ENCODE measurements at places on chromosomes 6 and 20. TPM values are rescaled to one million over a fixed set of nuclear protein-coding genes. Genes with fewer than 3 reads are reported as not detected.

DNA sequence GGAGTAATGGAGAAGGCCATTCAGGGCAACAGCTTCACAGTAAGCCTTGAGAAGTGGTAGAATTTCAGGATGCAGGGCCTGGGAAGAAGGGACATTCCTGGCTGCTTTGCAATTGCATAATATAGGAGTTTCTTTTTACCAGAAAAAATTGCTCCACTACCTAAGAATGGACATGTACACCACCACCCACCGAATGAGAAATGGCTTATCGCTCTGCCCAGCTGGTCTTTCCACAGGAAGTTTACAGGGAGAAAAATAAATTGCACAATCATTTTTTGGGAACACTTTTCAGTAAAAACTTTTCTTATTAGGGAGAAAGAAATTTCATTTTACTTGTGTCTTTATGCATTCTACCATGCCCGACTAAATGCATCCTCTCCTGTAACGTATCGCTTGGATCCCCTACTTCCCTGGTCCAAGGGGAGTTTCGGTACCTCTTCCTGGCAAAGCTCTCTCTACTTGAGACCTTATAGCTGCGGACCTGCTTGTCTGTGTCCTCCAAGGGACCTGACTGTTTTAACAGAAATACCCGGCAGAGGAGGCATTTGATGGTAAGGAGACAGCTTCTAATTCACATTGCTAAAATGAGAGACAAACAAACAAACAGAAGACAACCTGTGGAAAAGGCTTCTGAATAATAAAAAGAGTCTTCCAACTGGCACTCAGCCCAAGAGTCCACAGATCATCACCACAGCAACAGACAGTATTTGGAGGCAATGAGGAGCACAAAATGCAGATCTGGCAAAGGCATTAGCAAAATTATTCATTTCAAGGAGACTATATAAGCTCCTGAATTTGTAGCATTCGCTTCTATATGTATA, 54.2 kb downstream of the MAP3K5 start:
- no peaks in the 10 kb centered on the region for H3K36me3 ChIP-seq
- peaks cover 14% of the 10 kb centered on the region for H3K4me1 ChIP-seq
- peak overlapping the region; percentile 4 for H3K27ac ChIP-seq
- DNase-seq: no peak

- H3K36me3 ChIP-seq: no peaks in the 10 kb centered on the region
- H3K27ac ChIP-seq: no peak overlapping the region
- H3K4me1 ChIP-seq: peaks cover 25% of the 10 kb centered on the region
- no peak overlapping the region for H3K4me3 ChIP-seq
Observed at GRCh38 chr20:23145281-23145700, 59.2 kb upstream of the CD93 start.

- no peak overlapping the region for H3K27ac ChIP-seq
- H3K36me3 ChIP-seq: peaks cover 75% of the 10 kb centered on the region
- H3K4me1 ChIP-seq: peaks cover 36% of the 10 kb centered on the region
- no peak overlapping the region for H3K4me3 ChIP-seq
- no peak for DNase-seq
- H3K27me3 ChIP-seq: no peaks in the 10 kb centered on the region
Observed at GRCh38 chr20:34099675-34100074, 12.4 kb downstream of the EIF2S2 start.

DNA sequence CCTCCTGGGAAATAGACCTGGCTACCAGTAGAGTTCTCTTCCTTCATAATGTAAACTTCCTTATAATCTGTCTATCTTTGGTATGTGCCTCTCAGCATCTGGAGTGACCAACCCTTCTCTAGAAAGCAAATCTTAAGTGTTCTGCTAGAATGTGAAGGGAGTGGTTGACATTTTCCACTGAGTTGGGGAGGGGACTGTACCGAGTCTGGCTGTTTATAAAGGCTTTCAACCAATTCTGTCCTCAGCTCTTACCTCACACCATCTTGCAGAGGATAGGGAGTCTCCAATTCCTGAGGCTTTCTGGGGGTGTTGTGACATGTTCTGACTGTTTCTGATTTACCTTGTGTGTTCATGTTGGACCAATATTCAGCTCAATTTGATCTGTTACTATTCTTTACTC, 39.6 kb downstream of the FAM217A start:
- H3K4me3 ChIP-seq: no peak overlapping the region
- no peak for DNase-seq
- peaks cover 58% of the 10 kb centered on the region for H3K36me3 ChIP-seq
- H3K27me3 ChIP-seq: no peaks in the 10 kb centered on the region
- peak overlapping the region; percentile 46 for H3K27ac ChIP-seq

- no peaks in the 10 kb centered on the region for H3K27me3 ChIP-seq
- H3K4me1 ChIP-seq: no peaks in the 10 kb centered on the region
- no peaks in the 10 kb centered on the region for H3K36me3 ChIP-seq
- H3K4me3 ChIP-seq: no peak overlapping the region
- DNase-seq: no peak
Observed at GRCh38 chr6:89508755-89509563, 76.0 kb downstream of the ANKRD6 start.

- no peak for DNase-seq
- H3K36me3 ChIP-seq: no peaks in the 10 kb centered on the region
- H3K4me1 ChIP-seq: no peaks in the 10 kb centered on the region
- H3K27ac ChIP-seq: no peak overlapping the region
- H3K4me3 ChIP-seq: no peak overlapping the region
Observed at GRCh38 chr20:7137395-7138151, 370.1 kb downstream of the BMP2 start.

DNA sequence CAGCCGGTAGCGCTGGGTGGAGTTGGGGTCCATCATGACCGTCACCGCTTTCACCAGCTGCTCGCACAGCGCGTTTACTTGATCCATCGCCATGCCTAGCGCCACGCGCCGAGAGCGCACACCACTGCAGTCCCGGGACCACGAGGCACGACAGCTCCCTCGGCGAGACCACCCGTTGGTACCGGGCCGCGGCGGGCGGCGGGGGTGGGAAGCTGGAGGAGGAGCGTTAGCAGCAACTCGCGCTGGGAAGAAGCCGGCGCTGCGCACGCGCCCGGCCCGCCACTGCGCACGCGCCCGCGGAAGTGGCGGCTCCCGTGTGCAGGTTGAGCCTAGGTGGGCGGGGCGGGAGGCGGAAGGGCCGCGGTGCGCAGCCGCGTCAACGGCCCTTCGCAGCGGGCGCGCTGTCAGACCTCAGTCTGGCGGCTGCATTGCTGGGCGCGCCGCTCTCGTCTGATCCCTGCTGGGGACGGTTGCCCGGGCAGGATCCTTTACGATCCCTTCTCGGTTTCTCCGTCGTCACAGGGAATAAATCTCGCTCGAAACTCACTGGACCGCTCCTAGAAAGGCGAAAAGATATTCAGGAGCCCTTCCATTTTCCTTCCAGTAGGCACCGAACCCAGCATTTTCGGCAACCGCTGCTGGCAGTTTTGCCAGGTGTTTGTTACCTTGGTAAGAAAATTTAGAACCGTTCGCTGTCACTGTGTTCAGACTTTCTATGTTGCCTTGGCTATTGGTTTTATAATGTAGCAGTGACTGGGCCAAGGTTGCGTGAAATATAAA, at the start of the genes POLH and XPO5:
Gene POLH, plus strand, starts transcription at position 414 of the 780 bp plus-strand sequence. CDS start 6,135 bp downstream, outside the sequence.
Gene XPO5, minus strand, starts transcription at position 267 of the 780 bp plus-strand sequence. Its CDS starts 174 bp downstream, at position 93.
- no peaks in the 10 kb centered on the region for H3K27me3 ChIP-seq
- peak within 1 kb of the TSS; percentile 84 for H3K27ac ChIP-seq
- DNase-seq: peak; percentile 93
- peaks cover 41% of the 10 kb centered on the region for H3K4me1 ChIP-seq
- H3K4me3 ChIP-seq: peak within 1 kb of the TSS; percentile 90
- H3K36me3 ChIP-seq: peaks cover 38% of the 10 kb centered on the region

DNA sequence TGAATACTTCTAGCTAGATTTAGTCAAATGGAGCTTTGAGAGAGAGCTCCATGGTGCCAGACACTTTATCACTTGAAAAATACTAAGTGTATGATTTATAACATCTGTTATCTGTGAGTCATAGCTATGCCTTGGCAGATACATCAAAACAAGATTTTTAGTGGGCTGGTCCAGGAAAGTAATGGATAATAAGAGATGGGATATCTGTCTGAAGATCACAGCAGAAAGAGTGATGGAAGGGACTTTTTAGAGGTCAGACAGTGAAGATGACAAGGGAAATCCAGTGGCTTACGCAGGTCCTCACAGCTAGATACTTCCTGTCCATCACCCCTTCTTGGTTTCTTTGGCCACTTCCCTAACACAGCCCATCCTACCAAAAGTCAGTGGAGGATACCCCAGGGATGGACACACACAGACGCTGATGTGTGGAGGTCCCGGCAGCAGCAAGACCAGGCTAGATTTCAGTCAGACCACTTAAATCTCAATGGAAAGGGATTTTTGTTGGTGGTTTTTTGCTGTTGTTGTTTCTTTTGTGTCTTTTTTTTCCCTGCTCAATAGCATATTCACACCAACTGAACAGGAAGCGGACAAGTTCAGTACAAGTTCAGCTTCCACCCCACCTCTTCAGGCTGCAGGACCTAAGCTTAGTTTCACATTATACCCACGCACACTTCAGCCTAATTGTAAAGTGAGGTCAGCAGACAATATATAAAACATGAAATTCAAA, 209.3 kb downstream of the ALDH8A1 start:
- DNase-seq: no peak
- H3K4me3 ChIP-seq: no peak overlapping the region
- H3K4me1 ChIP-seq: no peaks in the 10 kb centered on the region
- H3K36me3 ChIP-seq: no peaks in the 10 kb centered on the region
- peaks cover 8% of the 10 kb centered on the region for H3K27me3 ChIP-seq

HELZ2 gene
- 14.3 TPM for total RNA-seq

- no peak overlapping the region for H3K4me3 ChIP-seq
- DNase-seq: no peak
- no peaks in the 10 kb centered on the region for H3K36me3 ChIP-seq
- H3K4me1 ChIP-seq: no peaks in the 10 kb centered on the region
- H3K27ac ChIP-seq: no peak overlapping the region
Observed at GRCh38 chr20:13101706-13102105, 92.9 kb downstream of the SPTLC3 start.

CDH4 gene
- total RNA-seq: 0.18 TPM

DNA sequence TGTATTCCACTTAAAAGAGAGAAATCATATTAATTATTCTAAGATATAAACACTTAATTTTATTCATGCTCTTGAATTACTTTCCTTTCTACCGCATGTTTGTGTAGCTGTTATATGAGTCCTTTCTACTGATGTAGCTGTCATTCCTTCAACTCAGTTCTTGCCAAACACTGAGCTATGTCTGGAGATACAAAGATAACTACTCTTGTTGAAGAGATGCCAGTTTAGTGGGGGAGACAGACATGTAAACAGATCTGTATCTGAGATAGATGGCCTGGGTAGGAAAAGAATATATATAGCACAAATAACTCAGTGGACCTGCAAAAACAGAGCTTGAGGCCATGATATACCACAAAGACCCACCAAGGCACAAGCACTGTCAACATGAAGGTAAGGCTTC, 157.3 kb downstream of the BTBD9 start:
- no peak for DNase-seq
- no peak overlapping the region for H3K27ac ChIP-seq

SCRT2 gene
- not detected for total RNA-seq

GRCh38 chr6:11911538-11911937, 100.6 kb upstream of the HIVEP1 start:
- H3K27me3 ChIP-seq: no peaks in the 10 kb centered on the region
- DNase-seq: no peak
- no peak overlapping the region for H3K4me3 ChIP-seq
- H3K36me3 ChIP-seq: no peaks in the 10 kb centered on the region

ABHD16B gene
- not detected for total RNA-seq

GRCh38 chr6:42099340-42100028, 42.9 kb downstream of the C6orf132 start:
- H3K4me1 ChIP-seq: peaks cover 32% of the 10 kb centered on the region
- peak; percentile 43 for DNase-seq
- H3K4me3 ChIP-seq: no peak overlapping the region
- H3K27me3 ChIP-seq: no peaks in the 10 kb centered on the region

Data from activated CD8-positive, alpha-beta T cell treated with anti-CD3 and anti-CD28 coated beads for 36 hours (primary cell).